HEK293T (cell line): ENCODE measurements at places on chromosomes 1 and 21.

GRCh38 chr21:43004926-43005325 is 30.6 kb downstream of the PKNOX1 start:
- DNase-seq: no peak

GRCh38 chr1:66527686-66528085 is 6.3 kb upstream of the SGIP1 start:
- no peak for DNase-seq

DNA sequence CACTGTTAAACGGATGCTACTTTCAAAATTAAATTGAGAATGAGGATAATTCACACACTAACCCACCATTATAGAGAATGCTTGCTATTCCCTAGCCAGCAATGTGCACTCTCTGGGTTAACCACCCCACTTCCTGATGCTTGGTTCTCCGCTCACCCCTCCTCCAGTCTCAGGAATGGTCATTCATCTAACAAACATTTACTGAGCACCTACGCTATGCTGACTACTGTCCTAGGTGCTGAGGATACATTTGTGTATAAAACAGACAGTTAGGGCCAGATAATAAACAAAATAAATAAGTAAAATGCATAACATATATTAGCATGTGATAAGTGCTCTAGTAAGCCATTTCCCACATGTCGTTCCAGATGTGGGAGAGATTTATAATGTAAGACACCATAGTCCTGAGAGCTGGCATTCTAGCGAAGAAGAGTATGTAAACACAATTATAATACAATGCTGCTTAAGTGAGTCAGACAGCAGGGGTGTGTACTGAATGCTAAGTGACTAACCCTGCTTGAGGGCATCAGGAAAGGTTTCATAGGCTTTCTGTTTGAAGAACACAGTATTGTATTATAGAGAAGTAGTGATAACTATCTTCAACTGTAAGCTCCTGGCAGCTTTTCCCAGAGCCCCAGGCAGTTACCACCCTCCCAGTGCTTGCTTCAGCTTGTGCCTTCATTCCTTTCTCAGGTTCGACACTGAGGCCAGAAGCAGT is 126.7 kb upstream of the CACHD1 start:
- peak; percentile 44 for DNase-seq

GRCh38 chr1:183954496-183954895 is 83.0 kb downstream of the COLGALT2 start:
- DNase-seq: no peak

DNA sequence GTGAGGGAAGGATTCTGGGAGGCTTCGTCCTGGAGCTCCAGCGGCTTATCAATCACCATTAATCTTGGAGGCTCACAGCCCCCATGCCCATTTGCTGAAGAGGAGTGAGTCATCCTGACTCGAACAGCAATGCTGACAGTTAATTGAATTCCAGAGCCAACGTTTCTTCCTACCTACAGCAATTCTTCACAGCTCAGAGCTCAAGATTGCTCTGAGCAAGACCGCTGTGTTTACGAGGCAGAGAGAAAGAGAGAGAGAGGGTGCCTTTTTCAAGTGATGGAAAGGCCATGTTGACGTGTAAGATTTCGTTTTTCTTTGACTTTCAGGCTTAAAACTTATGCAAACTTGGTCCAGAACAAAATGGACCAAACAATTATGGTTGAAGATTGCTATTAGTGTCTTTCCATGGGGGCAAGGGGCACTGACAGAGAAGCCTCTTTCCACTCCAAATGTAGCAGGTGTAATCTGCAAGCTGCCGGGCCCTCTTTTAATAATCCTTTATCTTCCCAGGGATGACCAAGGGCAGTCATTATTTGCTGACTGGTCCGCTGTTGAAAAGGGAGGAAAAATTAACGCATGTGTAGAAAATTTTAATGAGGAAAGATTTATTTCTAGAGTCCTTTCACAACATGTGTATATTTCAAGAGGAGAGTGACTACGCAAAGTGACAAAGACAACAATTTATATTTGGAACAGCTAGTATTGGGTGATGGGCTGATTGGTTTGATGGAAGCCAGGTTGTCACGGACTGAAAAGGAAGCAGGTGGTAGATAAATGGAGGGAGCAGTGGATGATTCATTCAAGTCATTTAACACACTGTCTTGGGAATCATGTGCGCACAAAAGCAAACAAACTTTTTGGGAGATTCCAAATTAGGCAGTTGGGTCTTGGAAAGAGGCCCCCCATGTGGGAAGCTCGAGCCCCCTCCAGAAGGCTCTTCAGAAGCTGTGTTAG is 136.1 kb upstream of the IRF2BP2 start:
- peak; percentile 67 for DNase-seq

GRCh38 chr1:90809093-90809492 is 92.0 kb upstream of the BARHL2 start:
- DNase-seq: no peak

- peak; percentile 3 for DNase-seq
Observed at GRCh38 chr1:29789910-29790247, 553.6 kb downstream of the PTPRU start.

- peak; percentile 68 for DNase-seq
Observed at GRCh38 chr1:26697978-26698849, 2.4 kb downstream of the ARID1A start.

- DNase-seq: peak; percentile 36
Observed at GRCh38 chr21:30257773-30258172, 25.0 kb downstream of the KRTAP24-1 start.

GRCh38 chr1:215052256-215053015 is 30.1 kb upstream of the KCNK2 start:
- DNase-seq: no peak

DNA sequence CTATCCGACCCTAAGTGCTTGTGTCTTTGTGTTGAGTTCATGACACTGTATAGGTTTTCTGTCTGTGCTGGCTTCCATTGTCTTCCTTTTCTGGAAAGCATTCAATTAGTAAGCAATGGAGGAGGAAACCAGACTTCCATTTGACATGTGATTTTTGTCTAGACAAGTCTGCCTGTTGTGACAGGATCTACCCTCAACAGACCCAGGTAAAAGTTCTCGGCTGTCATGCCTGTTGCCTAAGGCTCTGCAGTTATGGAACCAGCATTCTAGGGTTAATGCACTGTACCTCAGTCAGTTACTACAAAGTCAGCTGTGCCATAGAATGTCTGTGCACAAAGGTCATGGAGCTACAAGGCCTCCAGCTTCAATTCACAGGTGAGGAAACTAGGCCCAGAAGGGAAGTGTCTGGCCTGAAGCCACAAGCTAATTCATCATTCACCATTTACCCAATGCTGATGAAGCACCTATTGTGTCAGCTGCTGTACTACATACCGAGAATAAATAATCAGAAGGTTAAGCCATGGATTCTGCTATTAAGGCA is 72.3 kb downstream of the PLPP3 start:
- no peak for DNase-seq

DNA sequence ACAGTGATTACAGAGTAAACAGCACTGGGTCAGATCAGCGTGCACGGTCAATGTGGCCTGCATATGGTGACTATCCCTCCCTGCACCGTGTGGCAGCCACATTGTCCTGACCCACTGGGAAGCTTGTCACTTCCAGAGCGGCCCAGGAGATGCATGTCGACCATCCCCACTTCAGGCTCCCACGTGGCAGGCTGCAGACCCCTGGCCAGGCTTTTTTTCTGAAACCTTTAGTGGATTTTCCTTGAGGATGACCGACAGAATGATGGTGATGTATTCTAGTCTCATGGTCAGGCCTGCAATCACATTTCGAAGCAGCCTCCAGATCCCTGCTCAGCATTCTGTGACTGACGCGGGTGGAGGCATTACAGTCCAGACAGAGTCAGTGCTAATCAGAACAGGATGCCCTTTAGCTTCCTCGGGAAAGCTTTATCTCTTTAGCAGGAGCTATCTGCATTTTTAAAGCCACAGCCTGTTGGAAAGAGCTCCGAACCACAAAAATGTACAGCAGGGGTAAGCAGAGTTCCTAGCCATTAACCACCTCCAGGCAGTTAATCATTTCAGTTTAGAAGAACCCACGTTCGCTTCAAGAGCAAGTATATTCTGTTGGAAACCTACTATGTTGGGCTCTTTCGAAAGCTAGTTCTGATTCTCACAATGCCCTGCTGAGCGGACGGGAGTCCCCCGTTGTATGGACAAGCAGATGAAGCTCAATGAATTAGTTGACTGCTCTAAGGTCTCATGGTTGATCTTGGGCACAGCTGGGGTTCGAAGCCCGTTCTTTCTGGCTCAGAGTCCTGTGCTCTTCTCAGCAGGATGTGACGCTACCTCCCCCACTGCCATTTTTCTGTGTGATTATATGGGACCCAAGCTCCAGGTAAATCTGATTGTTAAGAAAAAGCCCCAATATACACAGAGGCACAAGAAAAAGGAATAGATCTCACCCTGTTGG is 56.5 kb downstream of the IRF2BP2 start:
- DNase-seq: no peak
